ENCODE measurements at places on chromosomes 1 and 21.

GRCh38 chr1:29354511-29355098 lies 118.3 kb downstream of the PTPRU start:
- DNase-seq = no peak

GRCh38 chr1:156592910-156593660 lies 1.5 kb downstream of the NAXE start:
- no peak for DNase-seq

DNA sequence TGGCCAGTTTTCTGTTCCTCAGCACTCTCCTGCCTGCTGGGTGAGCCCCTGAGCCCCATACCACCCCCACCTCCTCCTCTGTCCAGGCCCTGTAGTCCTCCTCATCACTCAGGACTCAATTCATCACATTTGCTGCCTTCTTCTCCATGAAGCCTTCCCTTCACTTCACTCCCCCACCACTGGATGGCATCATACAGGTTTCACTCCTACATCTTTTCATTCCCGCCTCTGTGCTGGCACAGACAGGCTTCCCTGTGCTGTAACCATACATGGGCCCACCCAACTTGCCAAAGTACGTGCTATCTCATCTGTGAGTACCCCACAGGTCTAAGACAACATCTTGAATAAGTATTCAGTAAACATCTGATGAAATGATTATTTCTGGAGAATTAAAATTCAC lies 56.9 kb downstream of the SLC45A1 start:
- no peak for DNase-seq

DNA sequence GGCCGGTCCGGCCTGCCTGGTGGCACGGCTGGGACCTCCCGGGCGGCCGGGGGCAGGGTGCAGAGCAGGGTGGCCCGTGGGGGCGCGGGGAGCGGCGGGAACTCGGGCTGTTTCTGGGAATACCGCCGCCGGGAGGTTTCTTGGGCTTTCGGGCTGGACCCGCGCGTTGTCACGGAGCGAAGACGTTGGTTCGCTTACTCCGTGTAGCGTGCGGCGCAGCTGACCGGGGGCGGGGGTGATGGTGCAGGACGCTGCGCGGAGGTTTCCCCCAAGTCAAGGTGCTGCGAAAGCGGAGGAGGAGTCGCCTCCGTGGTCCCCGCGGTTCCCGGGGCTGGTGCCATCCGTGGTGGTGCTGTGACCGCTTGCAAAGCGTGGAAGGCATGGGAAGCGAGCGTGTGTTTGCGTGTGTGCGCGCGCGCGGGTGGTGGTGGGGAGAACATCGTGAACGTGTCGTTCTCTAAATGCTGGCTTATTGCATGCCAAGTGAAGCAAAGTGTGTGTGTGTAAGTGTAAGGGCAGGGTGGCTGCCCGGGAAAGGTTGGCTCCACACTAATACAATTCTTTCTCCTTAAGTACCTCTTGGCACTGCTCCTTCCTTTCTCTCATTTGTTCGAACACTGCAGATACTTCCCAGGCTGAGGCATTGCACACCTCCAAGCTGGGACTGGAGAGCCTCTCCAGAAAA lies 1.1 kb downstream of the RYR2 start:
- DNase-seq = no peak

GRCh38 chr1:62398377-62398776 lies 38.5 kb upstream of the USP1 start:
- no peak for DNase-seq

- DNase-seq = no peak
Measured at GRCh38 chr1:240562111-240562590, 49.8 kb downstream of the GREM2 start.

DNA sequence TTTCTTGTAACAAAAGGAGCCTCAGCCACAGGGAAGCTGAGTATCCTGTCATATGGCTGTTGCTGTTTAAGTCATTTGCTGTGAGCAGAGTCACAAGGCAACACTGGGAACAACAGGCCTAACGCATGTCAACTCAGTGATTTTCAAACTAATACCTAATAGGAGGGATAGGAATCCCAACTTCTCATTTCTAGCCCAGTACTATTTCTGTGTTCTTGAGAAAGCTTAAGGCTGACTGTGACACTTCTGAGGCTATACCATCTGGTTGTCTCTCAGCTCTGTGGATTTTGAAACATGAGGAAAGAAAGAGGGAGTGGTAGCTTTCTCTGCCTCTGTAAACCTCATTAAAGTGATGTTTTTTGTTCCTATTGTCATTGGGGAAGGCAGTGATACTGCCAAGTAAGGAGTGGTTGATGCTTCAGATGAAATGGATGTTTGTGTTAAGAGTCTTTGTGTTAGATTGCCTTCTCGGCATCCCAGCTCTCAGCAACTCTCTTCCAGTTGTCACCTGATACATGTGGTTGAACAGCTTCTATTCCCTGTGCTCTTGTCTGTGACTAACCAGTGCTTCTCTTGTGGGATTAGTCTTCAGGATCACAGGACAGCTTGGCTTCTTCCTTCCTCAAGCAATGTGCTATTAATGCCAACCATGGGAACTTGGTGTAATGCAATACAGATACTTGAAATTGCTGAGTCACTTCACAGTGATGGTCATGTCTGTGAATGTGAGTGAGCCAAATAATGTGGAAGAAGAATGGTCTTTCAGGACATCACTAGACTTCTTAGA lies 166.8 kb upstream of the IVNS1ABP start:
- peak; percentile 51 for DNase-seq

DNA sequence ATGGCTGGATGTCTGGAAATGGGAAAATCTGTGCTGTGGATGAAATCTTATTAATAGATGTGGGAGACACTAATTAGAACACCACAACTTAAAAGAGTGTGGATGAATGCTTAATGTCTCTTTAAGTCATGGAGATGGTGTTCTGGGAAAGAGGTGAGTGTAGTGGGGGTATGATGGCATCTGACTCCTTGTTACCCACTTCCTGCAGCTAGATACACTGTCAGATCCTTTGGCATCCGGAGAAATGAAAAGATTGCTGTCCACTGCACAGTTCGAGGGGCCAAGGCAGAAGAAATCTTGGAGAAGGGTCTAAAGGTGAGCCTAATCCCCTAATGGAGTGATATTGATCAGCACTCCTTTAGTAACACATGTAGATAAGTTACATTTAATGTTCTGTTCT lies 2.0 kb downstream of the RPL11 start:
- no peak for DNase-seq

- DNase-seq = no peak
Measured at GRCh38 chr1:33610391-33610790, 137.9 kb downstream of the ZSCAN20 start.

DNA sequence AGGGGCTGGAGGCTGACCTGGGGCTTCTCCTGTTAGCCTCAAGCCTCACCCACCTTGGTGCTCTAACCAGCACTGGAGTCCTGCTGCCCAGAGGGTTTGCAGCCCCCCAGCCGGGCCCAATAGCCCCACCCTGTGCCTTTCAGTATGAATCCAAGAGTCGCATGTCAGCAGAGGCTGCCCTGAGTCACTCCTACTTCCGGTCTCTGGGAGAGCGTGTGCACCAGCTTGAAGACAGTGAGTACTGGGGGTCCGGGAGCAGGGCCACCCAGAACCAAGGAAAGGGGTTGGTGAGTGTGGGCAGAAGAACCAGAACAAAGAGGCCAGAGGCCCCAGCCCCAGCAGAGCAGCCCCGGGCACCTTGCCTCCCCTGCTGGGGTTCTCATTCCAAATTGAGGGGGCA lies 25.6 kb downstream of the CDK18 start:
- no peak for DNase-seq

All from NCI-H748 treated with DMSO at 0.1 percent for 48 hours (cell line).